Esophagus squamous epithelium (tissue), 5 donors: ENCODE measurements at places on chromosomes 6 and 20.

DNA sequence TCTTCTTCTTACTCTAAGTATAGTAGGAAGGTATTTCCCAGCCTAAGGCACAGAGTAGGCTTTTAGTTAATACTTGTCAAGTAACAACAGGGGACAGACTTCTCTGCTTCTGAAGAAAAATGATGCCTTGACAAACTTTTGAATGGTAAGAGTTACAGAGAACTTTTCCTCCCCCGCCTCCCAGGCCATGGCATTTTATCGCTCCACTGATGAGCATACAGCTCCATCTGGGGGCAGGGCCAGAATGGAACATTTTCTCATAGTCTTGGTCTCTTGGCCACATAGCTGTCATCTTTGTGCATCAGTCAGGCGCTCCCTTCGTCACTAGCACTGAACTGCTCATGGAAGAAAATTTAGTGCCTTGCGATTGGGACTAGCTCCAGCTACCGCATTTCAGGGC, 1066.8 kb upstream of the CITED2 start:
- H3K27me3 ChIP-seq: no peaks in the 10 kb centered on the region
- peaks cover 4% of the 10 kb centered on the region for H3K4me1 ChIP-seq
- H3K27ac ChIP-seq: no peak overlapping the region
- no peak overlapping the region for H3K4me3 ChIP-seq

GRCh38 chr6:38725414-38726183, 10.5 kb downstream of the DNAH8 start:
- DNase-seq: no peak
- H3K27ac ChIP-seq: no peak overlapping the region
- H3K4me3 ChIP-seq: no peak overlapping the region
- H3K36me3 ChIP-seq: no peaks in the 10 kb centered on the region
- H3K4me1 ChIP-seq: peaks cover 8% of the 10 kb centered on the region
- no peaks in the 10 kb centered on the region for H3K27me3 ChIP-seq

DNA sequence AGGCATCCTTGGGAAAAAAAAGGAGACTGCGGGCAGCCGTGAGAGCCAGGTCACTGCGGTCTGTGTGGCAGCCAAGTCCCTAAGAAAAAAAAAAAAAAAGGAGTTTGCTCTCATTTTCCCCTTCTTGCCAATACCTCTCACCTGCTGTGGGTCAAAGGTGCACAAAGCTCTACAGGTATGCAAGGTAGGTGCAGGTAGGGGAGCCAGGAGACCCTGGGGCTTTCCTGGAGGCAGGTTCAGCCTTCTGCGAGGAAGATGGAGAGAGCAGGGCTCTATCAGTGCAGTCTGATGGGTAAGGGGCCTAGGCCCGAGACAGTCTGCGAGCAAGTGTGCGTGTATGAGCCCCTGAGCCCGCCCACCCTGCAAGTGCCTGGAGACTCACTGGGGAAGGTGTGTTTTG, 12.3 kb upstream of the SNAI1 start:
- H3K36me3 ChIP-seq: no peaks in the 10 kb centered on the region
- H3K27me3 ChIP-seq: no peaks in the 10 kb centered on the region
- H3K27ac ChIP-seq: no peak overlapping the region
- H3K4me1 ChIP-seq: no peaks in the 10 kb centered on the region
- DNase-seq: no peak
- H3K4me3 ChIP-seq: no peak overlapping the region

DNA sequence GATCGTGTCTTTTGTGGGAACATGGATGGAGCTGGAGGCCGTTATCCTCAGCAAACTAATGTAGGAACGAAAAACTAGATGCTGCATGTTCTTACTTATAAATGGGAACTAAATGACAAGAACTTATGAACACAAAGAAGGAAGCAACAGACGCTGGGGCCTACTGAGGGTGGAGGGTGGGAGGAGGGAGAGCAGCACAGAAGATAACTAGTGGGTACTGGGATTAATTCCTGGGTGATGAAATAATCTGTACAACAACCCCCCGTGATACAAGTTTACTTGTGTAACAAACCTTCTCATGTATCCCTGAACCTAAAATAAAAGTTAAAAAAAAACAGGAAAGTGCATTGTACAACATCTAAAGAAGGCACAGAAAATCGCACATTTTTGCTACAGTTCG, 59.0 kb upstream of the TMEM170B start:
- H3K4me3 ChIP-seq: no peak overlapping the region
- no peaks in the 10 kb centered on the region for H3K4me1 ChIP-seq
- no peak overlapping the region for H3K27ac ChIP-seq
- DNase-seq: no peak
